Activated T-cell treated with anti-CD3 and anti-CD28 coated beads for 4 hours (primary cell): ENCODE measurements at places on chromosomes 4 and X.

- no peak for DNase-seq
Observed at GRCh38 chr4:26687728-26688127, 103.8 kb downstream of the TBC1D19 start.

GRCh38 chr4:48195374-48195773, 61.3 kb upstream of the TXK start:
- no peak for DNase-seq

DNA sequence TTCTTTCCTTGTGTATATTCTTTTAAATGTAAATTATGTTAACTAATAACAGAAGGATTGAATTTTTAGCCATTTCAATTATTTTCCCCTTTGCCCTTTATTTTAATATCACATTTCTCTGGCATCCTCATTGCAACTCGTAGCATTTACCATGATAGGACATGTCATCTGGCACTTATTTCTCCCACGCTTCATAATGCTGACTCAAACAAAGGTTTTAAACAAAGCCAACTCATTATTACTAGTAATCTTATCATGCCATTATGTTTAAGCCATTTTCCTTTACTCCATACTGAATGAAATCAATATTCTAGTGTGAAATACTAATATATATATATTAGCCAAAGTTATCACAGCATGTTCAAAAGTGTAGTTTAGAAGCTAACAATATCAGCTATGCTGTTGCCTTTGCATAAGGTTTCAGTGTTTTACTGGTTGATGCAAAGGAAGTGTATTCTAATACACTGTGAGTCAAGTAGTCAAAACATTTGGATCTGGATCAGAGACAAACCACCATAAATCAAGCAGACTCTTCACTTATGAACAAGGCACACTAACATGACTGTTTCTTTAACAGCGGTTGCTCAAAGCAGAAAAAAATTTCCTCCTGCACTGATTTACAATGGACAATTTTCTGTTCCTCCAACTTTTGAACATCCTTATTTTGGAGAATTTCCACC, 281.6 kb downstream of the SLC7A11 start:
- DNase-seq = no peak

DNA sequence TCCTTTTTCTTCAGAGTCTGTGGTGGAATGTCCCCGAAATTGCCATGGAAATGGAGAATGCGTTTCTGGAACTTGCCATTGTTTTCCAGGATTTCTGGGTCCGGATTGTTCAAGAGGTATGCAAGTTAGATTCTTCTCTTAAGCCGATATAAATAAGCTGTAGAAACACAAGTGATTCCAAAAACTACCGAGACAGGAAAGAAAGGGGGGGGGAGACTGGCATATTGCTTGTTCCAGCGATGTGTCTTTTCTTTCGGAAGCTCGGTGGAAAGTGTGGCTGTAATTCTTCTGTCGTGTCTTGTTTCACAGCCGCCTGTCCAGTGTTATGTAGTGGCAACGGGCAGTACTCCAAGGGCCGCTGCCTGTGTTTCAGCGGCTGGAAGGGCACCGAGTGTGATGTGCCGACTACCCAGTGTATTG, 236.9 kb downstream of the DCTD start:
- no peak for DNase-seq

- DNase-seq = no peak
Observed at GRCh38 chrX:26918631-26919030, 544.5 kb downstream of the PPP4R3C start.

DNA sequence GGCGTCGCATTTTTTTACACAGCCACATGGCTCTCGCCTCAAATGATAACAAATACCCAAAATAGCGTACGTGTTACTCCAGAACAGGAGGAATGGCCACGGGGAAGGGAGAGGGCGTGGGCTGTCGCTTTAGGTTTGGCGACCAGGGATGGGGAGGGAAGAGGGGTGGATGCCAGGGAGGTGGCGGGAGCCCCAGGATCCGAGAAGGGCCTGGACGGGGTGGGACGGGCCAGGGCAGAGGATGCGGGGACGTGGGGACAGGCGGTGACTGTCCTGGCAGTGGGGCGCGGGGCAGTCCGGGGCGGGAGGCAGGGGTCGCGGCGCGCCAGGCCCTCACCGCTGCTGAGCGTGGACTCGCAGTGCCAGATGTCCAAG, 631 bp downstream of the TMEM47 start:
- no peak for DNase-seq

DNA sequence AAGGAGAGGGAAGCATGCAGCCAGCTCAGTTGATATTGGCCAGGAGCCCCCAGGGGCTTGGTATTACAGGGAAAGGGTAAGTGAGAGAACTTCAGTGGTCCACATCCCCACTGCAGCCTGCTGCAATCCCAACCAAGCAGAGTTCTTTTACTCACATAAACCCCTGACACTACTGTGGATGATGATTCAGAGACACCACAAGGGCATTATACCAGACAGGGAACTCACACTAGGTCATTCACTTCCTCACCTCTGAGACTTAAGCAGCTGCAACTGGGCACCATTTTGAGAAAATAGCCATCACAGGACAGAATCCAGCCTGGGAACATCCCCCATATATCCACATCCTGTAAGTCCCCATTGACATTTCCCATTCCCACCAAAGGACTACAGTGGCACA, 248.0 kb downstream of the INPP4B start:
- no peak for DNase-seq

DNA sequence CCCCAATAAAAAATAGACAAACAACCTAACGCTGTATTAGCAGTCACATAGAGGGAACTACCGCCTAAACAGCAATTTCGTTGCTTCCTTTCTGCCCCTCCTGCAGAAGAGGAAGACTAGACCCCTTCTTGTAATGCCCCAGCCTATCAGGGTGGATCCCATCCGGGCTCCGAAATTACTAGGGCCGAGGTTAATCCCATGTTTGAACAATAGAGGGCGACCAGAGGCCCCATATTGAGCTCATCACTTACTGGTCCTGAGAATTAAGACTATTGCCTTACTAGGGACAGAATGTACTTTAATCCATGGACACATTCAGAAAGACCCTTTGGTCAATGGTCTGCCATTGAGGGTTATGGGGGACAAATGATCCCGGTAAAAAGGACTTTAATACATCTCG, 11.8 kb upstream of the ZNF630 start:
- peak; percentile 31 for DNase-seq

DNA sequence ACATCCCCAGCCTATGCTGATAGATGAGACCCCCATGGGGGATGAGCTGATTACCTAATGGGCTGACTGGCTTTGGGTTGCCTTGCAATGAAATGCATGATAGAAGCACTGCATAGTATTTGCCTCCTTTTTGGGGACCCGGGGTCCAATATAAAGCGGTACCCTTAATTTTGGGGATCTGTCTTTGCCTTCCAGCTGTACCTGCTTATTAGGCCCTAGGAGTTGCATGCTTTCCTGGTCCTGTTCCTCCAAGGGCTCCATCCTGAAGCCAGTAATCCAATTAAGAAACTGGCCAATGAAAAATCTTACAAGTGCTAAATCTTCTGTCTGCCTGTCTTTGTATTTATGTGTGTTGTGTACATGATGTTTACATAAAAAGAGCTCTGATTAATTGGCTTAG, 791.6 kb downstream of the TRIML1 start:
- peak; percentile 1 for DNase-seq

- DNase-seq = no peak
Observed at GRCh38 chrX:119089619-119090018, 16.8 kb downstream of the CT47C1 start.

DNA sequence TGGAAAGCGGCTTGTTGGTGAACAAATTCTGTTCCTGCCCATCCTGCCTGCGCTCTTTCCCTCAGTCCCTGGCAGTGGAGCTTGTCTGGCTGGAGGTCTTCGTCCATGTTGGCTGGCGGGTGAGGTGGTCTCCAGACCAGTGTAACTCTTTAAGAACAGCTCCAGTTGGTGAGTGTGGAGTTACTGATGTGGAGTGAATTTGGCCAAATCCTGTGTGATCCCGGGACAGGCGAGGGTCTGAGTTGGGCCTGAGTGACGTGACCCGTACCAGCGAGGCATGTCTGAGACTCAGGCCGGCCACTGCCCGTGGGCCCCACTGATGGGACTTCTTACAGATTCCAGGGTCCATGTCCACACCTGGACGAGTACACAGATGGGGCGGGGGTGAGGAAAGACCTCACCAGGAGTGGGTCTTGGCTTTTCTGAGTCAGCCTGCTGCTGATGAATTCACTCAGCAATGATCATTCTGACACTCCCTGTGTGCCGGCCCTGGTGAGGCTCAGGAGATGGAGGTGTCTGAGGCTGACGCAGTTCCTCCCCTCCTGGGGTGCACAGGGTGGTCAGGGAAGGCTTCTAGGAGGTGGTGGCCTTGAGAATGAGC, 45.5 kb downstream of the PSAPL1 start:
- DNase-seq = no peak

DNA sequence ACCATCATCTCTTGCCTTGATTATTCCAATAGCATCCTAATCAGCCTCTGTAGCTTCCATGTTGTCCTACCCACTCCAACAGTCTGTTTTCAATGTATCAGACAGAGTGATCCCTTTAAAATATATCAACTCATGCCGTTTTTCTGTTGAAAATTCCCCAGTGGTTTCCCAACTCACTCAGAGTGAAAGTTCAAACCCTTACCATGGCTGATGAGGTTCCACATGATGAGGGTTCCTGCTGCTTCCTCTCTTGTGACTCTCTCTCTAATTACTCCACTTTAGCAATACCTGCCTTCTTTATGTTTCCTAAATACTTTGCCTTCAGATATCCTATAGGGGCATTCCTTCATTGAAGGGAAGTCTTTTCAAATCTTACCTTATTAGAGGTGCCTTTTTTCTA, 334.7 kb downstream of the PPP1R2C start:
- DNase-seq = no peak

GRCh38 chr4:128709268-128709667, 100.2 kb upstream of the JADE1 start:
- DNase-seq = no peak

GRCh38 chr4:113759696-113760093, 1.8 kb downstream of the CAMK2D start:
- DNase-seq = no peak

GRCh38 chr4:150962245-150962644, 52.8 kb downstream of the LRBA start:
- no peak for DNase-seq

- DNase-seq = no peak
Observed at GRCh38 chr4:123110147-123110546, 187.8 kb upstream of the NUDT6 start.

DNA sequence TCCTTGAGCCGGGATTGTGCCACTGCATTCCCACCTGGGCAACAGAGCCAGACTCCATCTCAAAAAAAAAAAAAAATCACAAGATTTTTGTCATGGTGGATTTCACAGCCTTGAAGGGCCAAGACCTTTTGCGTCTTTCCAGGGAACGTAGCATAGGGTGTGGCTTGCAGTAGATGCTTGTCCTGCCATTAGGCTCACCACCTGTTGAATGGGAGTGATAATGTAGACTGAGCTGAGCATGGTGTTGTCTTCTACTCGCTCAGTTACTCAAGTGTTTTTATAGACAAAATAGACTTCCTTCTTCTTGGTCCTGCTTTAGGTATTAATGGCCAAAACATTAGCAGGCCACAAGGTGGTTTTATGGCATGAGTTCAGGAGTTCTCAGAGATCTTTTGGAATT, 40.8 kb downstream of the JADE1 start:
- no peak for DNase-seq

- DNase-seq = no peak
Observed at GRCh38 chr4:19368800-19369199, 882.9 kb upstream of the SLIT2 start.

- no peak for DNase-seq
Observed at GRCh38 chrX:38080808-38081207, 74.5 kb downstream of the SYTL5 start.

DNA sequence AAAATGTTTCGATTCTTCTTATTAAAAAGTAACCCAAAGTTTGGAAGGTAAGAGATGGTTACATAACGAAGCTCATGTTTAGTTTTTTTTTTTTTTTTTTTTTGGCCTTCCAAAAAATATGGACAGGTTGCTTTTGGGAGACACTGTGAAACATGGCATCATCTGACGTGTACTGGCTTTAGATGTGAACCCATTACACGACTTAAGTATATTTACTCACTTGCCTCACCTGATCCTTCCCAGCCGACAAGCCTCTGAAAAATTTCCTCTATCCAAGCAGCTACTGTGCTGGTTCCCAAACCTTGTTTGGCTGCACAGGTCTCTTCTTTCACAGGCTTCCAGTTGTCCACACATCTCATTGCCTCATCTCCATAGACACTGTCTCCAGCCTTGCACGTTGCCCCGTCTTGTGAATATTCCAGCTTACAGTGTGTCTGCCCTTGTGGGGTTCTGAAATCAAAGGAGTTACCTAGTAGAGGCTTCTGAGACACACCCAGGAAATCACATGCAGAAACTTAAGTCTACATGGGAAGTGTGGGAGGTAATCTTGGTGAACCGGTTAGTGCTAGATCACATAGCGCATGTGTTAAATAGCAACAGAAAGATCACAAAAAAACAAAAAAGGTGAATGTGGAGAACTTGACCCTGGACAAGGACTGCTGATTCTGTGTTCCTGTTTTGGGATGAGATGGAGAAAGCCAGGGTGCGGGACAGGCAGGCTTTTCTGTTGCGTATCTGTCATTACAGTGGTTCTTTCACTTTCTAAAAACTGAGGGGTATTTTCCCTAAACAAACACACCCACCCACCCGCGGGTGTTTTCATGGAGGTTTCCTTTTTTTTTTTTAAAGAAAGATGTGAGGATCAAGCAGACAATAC, 328.6 kb downstream of the ARHGAP10 start:
- DNase-seq = no peak

DNA sequence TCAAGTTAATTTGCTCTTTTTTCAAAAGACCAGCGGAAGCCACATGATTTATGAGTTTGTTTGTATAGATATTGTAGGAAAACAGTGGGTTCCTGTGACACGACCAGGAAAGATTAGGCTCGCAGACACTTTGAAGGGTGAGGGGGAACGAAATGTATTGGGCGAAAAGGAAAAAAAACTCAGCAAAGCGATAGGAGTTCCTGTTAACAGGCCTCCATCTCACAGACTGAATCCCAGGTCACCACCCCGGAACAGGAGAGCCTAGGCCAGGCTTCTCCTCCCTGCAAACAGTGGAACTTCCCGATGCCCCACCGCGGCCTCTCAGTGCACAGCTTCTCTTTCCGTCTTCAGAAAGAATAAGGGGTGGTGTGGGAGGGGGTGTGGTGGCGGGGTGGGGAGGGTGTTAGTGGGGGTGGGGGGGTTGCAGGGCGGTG, 181.8 kb upstream of the GPRIN3 start:
- DNase-seq = no peak

- DNase-seq = no peak
Observed at GRCh38 chr4:2871911-2872310, 28.3 kb downstream of the ADD1 start.

- no peak for DNase-seq
Observed at GRCh38 chr4:53676402-53676871, 85.2 kb upstream of the LNX1 start.

GRCh38 chr4:73583666-73584065, 36.6 kb downstream of the RASSF6 start:
- no peak for DNase-seq

- no peak for DNase-seq
Observed at GRCh38 chrX:99663136-99663535, 746.9 kb downstream of the PCDH19 start.

GRCh38 chr4:109879636-109880314, 31.9 kb downstream of the LRIT3 start:
- DNase-seq = no peak

GRCh38 chrX:23737413-23737812, 5.7 kb downstream of the ACOT9 start:
- DNase-seq = no peak
